HL-60 (cell line): ENCODE measurements at places on chromosomes 7 and 10.

- no peak for DNase-seq
Observed at GRCh38 chr10:12499076-12499986, 150.0 kb downstream of the CAMK1D start.

- no peak for DNase-seq
Observed at GRCh38 chr10:106931159-106931852, 233.2 kb downstream of the SORCS1 start.

- DNase-seq: no peak
Observed at GRCh38 chr10:12796401-12797160, 204.9 kb downstream of the CCDC3 start.

- DNase-seq: no peak
Observed at GRCh38 chr7:235576-236395, 43.4 kb downstream of the FAM20C start.

DNA sequence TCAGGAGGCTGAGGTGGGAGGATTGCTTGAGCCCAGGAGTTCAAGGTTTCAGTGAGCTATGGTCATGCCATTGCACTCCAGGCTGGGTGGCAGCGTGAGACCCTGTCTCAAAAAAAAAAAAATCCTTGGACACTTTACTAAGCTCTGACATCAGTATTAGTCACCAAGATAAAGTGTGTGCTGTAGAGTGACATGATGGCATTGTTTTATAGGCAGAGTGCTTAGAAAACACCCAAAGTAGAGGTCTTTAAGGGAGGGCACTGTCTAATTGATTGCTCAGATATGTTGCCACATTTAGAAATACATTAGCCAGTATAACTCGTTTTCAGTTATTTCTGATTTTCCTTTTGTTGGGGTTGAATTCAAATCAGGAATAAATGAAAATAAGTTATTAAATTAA is 235.9 kb downstream of the REEP3 start:
- no peak for DNase-seq

DNA sequence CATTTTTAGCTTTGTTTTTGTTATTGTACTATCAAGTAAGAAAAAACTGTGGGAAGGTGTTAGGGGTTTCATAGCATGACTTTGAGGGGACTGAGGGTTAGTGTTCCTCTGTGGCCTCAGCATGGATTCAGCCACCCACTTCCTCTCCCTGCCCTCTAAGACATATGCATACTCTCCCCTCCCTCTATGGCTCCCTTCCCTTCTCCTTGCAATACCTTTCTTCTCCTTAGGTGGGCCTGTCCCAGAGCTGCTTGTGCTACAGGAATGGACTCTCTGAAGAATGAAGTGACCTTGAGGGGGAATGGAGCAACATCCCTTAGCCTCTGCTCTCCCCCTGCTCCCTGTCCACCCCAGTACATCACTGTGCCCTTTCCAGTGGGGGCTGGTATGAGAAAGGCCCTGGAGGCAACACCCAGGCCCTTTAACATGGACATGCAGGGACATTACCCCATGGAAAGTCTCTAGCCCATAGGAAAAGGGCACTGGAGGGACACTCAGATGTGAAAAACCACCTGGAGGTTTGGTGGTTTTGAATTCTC is 22.4 kb downstream of the CDH23 start:
- no peak for DNase-seq

- DNase-seq: no peak
Observed at GRCh38 chr7:36360244-36360643, 29.4 kb upstream of the ANLN start.
